NCI-H2081 treated with DMSO at 0.1 percent for 48 hours (cell line): ENCODE measurements at places on chromosomes 16 and 17.

GRCh38 chr17:60863892-60864707 is 186.4 kb downstream of the BCAS3 start:
- no peak for DNase-seq

GRCh38 chr17:12094336-12094735 is 73.7 kb downstream of the MAP2K4 start:
- no peak for DNase-seq

DNA sequence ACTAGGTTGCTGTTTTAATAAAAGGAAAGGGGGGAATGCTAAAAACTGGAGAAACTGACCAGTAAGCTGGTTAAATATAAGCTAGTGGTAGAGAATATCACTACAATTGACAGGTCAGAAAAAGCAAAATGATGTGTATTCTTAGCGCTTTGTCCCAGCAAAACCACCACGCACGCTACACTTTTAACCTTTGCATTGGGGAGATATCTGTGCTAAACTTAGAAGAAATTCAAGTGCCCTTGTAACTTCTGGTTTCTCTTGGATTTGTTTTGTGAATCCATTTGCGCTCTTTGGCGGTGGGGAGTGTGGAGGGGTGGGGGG is 1.4 kb downstream of the GAN start:
- DNase-seq: no peak

- DNase-seq: no peak
Observed at GRCh38 chr17:17305281-17305801, 2.2 kb downstream of the NT5M start.

DNA sequence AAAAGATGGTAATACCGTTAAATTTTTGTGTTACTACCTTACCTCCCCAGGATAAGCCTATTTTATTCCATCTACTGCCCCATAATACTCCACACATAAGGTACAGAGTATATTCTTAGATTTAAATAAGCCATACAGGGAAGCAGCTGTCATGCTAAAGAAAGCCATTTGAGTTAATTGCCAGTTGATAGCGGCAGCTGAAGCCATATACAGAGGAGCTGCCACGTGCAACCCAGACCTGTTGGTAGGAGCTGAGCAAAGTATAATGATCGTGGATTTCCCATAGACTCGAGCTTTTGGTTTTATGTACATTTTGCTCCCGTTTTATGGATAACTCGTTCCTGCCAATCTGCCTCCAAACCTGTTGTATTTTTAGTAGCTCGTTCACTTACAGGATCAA is 12.0 kb downstream of the CPSF4L start:
- DNase-seq: peak; percentile 70
